K562 (cell line): ENCODE measurements at places on chromosomes 1 and 21.

- DNase-seq, result no peak
Observed at GRCh38 chr1:41537251-41537650, 52.8 kb upstream of the EDN2 start.

- no peak for DNase-seq
Observed at GRCh38 chr1:45260244-45260643, 53.8 kb upstream of the ZSWIM5 start.

- DNase-seq, result no peak
Observed at GRCh38 chr1:198185146-198185545, 28.3 kb downstream of the NEK7 start.

DNA sequence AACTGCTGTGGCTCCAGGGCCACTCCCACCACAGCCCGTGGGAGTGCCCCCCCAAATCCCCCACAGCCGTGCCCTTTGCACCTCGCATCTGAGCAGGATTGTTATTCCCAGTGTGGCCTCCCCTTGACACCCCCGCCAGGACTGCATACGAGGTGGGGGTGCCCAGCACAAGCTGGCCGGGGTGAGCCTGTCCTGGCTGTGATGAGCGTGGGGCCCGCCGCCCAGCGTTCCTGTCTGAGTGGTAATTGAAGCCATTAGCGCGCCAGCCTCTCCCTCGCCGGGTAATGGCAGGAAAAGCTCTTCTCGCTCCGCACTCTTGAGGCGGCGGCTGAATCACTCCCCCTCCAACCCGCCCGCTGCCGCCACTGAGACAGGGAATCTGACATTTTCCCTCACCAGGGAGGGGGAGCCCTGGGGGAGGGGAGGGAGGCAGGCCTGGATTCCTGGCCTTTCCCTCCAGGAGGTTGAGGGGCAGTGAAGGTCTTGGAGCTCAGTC, 27.7 kb downstream of the PTPRF start:
- no peak for DNase-seq

DNA sequence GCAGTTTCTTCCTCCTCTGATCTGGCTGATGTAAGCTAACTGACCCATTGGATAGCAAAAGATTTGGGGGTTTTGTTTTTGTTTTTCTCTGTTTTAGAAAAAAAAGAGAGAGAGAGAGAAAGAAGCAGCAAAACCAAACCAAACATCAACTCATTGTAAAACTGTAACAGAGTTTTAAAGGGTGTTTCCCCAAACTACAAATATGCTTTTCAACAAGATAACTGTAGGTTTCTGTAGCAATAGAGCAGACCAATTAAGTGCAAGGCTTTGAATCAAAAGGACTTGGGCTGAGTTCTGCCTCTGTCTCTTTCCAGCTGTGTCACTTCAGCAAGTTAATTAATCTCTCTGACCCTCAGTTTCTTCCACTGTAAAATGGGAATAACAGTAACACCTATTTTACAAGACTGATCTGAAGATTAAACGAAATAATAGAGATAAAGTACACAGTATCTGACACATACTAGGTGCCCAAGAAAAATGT, 44.5 kb downstream of the RRAGC start:
- DNase-seq, result no peak

GRCh38 chr1:50424884-50425375, 1.7 kb upstream of the DMRTA2 start:
- DNase-seq, result no peak

- no peak for DNase-seq
Observed at GRCh38 chr1:1179346-1179982, 5.8 kb downstream of the TTLL10 start.

- DNase-seq, result no peak
Observed at GRCh38 chr1:201115390-201115937, 3.2 kb upstream of the CACNA1S start.

DNA sequence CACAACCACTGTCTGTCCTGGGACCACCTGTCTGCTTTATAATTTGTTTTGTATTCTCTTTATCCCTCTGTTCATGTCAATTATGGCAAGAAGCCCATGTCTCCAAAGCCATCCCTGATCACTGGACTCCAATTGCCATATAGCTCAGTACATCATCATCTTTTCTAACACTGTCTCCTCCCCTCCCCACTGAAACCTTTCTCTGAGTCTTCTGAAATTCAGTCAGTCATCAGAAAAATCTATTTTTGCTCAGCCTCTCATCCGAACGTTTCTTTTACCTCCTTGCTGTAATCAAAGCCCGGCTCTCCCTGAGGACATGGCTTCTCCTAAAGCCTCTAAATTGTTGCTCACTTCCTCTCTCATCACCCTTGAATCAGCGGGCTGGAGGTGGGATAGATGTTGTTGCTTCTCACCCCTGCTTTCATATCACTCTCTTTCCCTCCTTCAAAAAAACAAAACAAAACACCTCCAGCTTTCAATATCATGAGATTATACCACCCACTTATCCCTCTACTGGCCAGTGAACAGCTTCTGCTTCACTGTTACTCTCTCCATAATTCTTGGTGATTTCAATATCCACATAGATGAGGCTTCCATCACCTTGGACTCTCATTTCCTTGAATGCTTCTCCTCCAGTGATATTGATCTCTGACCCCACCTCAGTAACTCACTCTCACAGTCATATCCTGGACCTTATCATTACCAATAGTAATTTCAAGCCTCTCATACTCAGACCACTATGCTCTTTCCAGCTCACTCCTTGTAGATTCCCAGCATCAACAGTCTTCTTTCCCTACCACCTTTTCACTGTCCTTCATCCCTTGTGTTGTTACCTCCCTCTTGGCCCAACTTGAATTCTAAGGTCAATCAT, 27.8 kb downstream of the RAB3B start:
- DNase-seq, result no peak

- no peak for DNase-seq
Observed at GRCh38 chr1:232463225-232463624, 166.7 kb downstream of the SIPA1L2 start.

GRCh38 chr21:36606287-36606982, 92.5 kb upstream of the SIM2 start:
- DNase-seq, result peak; percentile 31

DNA sequence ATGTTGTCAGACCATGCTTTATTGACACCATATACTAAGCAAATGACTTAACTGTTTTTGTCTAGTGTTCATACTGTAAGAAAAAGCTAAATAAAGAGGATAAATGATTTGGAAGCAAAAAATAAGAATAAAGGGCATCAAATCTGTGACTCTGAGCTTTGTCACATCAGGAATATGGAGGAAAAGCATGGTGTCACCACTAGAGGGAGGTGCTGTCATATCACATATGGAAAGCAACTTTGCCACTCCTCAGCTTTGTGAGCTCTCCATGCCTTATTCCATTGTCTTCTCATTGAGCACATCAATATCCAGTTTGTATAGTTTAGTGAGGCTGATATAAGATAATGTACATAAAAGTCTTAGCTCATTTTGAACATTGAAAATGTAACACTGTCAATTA, 20.8 kb upstream of the GBP1 start:
- DNase-seq, result peak; percentile 49

DNA sequence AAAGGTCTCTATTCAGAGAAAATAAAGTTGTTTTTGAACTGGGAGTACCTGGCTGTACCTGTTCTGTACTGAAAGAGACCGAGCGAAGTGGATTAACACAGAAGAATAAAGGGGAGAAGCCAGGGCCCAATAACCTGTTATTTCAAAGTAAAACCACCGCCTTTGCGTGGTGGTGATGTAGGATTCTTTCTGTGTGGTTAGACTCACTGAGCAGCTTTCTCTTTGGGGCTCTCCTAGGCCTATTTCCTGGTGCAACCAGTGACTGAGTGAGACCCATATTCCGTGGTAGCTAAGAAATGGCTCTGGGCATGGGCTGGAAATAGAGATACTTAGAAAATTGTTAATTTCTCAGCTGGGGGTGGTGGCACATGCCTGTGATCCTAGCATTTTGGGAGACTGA, 99.9 kb downstream of the XCL2 start:
- DNase-seq, result no peak
